ENCODE measurements at places on chromosomes 5 and 9.

GRCh38 chr5:76084496-76085242 is 1.5 kb downstream of the SV2C start:
- peak; percentile 3 for DNase-seq

GRCh38 chr5:144207875-144208444 is 37.3 kb downstream of the KCTD16 start:
- no peak for DNase-seq

- no peak for DNase-seq
These were observed 109.2 kb downstream of the SAXO1 start for GRCh38 chr9:18923671-18924430.

- no peak for DNase-seq
These were observed 100.3 kb downstream of the AOPEP start for GRCh38 chr9:94826644-94827410.
